ENCODE measurements at places on chromosomes 4 and X.

GRCh38 chr4:82981138-82981537 lies 29.5 kb downstream of the LIN54 start:
- no peak for DNase-seq

GRCh38 chrX:16487620-16488385 lies 162.2 kb upstream of the S100G start:
- peak; percentile 50 for DNase-seq

DNA sequence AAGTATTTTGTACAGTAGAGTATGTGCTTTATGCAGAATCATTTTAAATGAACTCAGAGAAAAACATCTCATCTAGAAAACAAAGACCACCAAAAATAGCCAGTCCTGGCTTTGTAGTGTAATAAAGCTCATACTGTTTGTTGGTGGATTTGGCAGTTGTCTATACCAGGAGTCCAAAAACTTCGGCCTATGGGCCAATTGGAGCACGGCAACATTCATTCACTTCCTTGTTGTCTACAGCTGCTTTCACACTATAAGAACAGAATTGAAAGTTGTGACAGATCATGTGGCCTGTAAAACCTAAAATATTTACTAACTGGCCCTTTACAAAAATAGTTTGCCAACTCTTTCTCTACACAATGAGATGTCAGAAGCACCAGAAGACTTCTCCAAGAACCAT lies 5.3 kb downstream of the FBXW7 start:
- no peak for DNase-seq

DNA sequence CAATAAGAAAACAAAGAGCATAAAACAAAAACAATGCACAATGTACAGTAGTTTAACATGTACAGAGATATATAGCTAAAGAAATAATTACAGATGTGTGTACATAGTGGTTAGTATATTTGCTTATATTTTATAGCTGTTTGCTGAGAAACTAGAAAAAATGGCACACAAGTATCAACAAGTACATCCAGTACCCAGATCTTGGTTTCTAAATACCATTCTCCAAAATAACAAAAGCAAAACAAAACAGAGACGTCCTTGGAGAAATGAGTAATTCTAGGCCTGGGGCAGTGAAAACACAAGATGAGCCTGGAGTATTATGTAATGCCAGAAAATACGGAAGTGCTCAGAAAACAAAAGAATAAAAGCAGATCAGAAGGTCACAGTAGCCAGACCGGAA lies 189.6 kb downstream of the TMEM47 start:
- peak; percentile 0 for DNase-seq

DNA sequence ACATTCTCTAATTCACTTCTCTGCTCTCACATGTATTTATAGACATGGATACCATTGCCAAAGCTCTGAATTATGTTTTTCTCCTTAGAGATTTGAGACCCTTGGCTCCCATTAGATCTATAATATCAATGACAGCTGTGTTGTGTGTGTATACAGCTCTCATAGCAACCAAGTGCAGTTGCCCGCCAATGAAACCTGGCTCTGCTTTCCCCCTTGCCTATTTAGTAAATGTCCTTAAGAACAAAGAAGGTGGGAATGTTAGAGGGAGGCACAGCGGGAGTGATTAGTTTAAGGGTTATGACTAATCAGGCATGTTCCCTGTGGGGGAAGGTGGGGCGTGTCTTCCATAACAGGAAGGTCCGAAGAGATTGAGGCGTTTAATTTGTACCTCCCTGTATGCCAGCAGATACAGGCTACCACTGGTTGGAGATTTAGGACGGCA lies 100.5 kb upstream of the TBC1D9 start:
- peak; percentile 32 for DNase-seq

DNA sequence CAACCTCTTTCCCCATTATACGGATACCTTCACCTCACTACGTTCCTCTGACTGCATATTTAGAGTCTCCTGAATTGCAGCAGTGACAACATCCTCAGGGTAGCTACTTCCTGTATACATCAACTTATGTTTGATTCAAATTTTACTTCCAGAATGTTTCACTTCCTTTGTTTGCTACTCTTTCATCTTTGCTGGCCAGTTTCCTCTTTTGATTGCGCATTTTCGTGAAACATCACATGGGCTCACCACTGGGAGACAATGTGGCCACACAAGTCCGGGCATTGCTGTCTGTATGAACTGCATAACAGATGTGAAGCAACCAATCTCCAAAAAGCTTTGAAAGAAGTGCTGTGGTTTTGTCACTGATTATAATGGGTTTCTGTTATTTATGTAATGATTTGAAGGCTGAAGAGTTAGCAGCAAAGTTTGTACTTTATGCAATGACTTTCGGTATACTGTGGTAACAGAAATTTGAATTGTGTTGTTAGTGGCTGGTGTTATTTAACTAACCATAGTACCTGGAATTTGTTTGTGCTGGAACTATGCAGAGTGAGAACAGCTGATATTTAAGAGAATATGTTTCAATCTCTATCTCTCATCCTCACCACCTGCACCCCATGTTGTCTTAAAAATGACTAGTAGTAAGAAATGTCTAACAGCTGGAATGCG lies 7.4 kb downstream of the SNCA start:
- DNase-seq = no peak

GRCh38 chrX:68146054-68146453 lies 287.2 kb downstream of the OPHN1 start:
- peak; percentile 39 for DNase-seq

DNA sequence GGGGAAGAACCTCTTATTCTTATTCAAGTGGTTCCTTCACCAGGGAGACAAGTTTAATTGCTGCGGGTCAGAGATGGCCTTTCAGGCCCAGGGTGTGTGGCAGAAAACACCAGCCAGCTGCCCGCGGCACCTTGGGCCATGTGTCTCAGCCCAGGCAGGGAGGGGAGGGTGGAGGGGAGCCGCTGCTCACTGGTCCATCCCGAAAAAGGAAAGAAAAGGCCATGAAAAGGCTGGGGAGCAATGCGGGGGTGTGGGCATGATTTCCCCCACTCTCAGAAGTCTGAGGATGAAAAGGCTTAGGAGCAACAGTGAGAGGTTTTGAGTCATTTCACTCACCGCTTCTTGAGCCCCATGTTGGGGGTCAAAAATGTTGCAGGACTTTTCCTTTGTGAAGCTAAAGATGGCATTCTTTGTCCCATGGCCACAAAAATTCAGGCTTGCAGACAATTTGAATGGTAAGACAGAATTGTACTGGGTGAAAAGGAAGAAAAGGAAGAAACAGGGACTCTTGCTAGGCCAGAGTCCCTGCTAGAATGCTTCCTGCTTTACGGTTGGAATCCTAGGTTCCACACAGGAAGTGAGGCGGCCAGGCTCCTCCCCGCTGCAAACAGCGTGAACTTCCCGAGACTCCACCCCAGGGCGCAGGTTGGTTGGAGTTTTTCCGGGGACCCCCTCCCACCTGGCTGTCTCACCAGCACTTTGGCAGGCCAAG lies 17.4 kb upstream of the FAM47E start:
- no peak for DNase-seq

DNA sequence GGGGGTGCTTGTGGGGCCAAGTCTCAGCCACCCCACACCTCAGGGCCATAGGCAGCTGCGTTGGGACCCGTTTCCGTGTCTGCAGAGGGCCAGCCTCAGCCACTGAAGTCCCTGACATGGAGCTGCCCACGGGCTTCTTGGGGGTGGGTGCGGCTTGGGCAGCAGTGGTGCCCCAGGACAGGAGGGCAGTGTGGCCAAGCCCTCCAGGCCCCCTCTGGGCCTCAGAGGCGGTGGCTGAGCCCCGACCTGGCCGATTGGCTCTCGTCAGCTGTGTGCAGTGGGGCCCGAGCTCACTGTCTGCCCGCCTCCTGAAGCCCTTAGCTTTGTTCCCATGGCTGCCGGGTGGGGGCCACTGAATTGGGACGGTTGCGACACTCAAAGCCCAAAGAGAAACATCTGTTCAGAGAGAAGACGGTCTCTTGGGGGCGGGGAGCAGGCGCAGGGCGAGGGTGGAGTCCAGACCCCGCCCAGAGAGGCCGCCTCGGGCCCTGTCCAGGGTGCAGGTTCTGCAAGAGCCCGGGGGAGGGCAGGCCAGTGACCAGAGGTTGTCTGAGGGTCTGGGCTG lies 9.1 kb downstream of the FGFR3 start:
- DNase-seq = no peak

GRCh38 chrX:105263801-105264200 lies 43.3 kb upstream of the TEX13A start:
- DNase-seq = no peak

All from EL (cell line).